ENCODE measurements at places on chromosomes 7 and 10.

DNA sequence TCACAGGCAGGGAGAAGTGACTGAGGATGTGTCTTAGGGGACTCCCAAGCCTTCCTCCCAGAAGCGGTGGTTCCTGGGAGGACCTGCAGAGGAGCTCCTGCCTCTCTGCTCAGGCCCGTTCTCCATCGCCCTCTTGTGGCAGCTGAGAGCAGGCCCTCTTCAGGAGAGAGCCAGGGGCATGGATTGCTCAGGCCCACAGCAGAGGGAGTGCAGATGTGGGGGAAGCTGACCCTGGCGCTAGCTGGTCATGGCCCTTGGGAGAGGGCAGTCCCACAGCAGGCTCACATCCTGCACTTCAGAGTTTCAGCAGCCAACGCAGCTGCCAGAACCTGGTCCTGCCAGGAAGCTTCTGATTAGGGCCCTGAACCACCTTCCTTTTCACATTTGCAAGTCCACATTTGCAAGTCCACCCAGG lies 94.8 kb upstream of the TARP start:
- DNase-seq = peak; percentile 88

DNA sequence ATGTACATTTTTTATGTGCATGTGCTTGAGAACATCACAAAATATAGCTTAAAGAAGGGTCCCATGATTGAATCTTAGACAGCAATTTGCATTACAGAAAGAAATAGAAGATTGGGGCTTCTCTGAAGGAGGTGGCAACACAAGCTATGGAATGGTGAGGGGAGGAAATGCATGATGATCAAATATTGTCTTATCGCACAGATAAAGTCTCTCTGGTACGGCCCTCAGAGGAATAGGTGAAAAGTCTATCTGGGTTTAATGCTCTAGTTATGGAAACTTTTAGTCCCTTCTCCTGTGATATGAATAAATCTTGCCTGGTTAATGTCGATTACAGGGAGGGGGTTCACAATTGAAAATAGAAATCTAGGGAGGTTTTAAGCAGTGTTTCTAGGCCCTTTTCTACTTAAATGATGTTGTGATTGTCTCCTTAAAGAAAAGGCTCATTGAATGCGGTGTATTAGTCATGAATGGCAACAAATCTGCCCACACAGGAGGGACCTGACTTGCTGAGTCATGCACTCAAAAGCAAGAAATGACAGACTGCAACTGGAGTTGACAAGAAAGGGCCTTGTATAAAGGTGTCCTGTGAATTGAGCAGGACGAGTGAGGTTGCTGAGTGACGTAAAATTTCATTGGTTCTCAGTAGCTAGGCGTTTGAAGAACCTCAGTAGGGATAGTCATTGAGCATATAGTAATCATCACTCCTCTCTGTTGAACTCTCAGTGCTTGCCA lies 133.4 kb upstream of the CSTF2T start:
- DNase-seq = peak; percentile 1

- no peak for DNase-seq
These were observed 11.6 kb upstream of the LYZL1 start for GRCh38 chr10:29277296-29277695.

- no peak for DNase-seq
These were observed 204.7 kb downstream of the NXPH1 start for GRCh38 chr7:8638076-8638475.

DNA sequence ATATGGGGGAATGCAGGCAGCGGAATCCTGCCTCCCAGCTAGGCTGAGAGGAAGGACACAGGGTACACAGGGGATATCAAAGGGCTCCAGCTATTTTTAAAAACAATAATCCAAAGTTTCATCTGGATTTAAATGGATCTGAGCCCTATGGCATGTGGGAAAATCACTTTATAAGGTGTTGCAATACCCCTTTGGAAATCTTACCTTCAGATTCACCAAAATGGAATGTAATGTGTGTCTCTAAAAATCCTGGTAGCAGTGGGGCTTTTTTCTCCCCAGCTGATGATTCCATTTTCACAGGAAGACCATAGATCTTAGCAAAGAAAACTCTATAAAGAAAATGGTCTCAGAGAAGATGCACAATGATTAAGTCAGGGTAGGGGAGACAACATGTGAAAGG lies 722.2 kb downstream of the PARD3 start:
- DNase-seq = no peak

DNA sequence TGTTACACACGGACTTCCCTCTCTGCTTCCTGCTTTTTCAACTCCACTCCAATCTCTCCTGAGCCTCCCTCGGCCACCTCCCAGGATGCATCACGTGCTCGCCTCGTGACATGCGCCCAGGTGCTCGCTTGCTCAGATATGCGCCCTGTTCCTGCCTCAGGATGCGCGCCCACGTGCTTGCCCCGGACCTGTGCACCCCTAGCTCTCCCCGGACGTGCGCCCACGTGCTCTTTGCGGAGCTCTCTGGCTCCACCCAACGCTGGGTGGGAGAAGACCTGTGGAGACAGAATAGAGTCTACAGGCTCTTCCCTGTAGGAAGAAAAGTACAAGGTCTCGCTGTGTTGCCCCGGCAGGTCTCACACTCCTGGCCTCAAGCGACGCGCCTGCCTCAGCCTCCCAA lies 23.1 kb downstream of the PARD3 start:
- DNase-seq = no peak

GRCh38 chr7:50679218-50680007 lies 103.3 kb downstream of the GRB10 start:
- DNase-seq = peak; percentile 61

DNA sequence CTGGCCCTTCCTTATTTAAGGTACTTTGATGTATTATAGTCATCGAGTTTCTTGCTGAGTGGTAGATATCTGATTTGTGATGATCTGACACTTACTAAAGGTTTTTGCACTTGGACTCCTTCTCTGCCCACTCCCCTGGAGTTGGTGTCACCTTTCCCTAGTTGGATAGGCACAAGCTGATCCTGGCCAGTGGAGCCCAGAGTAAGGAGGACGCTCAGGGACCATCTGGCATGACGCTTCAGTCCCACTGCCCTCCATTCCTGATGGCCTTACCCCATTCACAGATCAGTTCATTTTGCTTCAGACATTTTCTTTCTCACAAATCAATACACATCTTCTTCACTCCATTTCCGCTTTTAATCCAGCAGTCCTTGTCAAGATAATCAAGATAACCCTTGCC lies 20.1 kb downstream of the ASB15 start:
- DNase-seq = no peak

- no peak for DNase-seq
These were observed 9.6 kb upstream of the CFAP70 start for GRCh38 chr10:73368238-73368637.
